Ovary (tissue), 10 donors: ENCODE measurements at places on chromosomes 4 and X. TPM values are rescaled to one million over a fixed set of nuclear protein-coding genes. Genes with fewer than 3 reads are reported as not detected.

ARMCX2 gene
- total RNA-seq: 36.4 TPM

TRPC5OS gene
- not detected for total RNA-seq

ETDA gene
- total RNA-seq: not detected

UBE2K gene
- total RNA-seq: 43.9 TPM

NPY2R gene
- total RNA-seq: 0.79 TPM

CXorf49 gene
- not detected for total RNA-seq

OTOP1 gene
- not detected for total RNA-seq

BDH2 gene
- total RNA-seq: 42.2 TPM

POF1B gene
- 0.18 TPM for total RNA-seq

DAPP1 gene
- 0.65 TPM for total RNA-seq

SH3D19 gene
- total RNA-seq: 111 TPM

FABP2 gene
- not detected for total RNA-seq

TMEM271 gene
- total RNA-seq: not detected

CD38 gene
- 2.9 TPM for total RNA-seq

CEP135 gene
- 8.2 TPM for total RNA-seq

ENPEP gene
- 3.0 TPM for total RNA-seq
